ENCODE measurements at places on chromosomes 3 and 15.

DNA sequence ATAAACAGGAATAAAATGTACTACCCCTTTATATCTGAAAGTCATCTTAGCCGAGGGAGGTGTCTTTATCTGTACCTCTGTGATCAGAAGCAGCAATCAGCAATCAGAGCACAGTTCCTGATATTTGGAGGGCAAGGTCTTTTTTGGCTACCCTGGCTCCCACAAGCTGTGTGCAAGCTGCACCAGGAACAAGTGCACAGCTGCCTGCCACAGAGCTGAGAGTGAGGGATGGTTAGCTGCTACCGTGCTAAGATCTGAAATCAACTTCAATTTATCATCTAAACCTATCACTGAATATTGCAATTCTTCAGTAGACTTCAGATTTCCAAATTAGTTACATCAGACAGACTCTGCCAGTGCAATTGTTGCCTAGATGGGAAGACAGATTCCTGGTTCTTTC, 404.6 kb upstream of the ARL6 start:
- no peak for DNase-seq

GRCh38 chr3:177196008-177196455, 1.2 kb downstream of the TBL1XR1 start:
- no peak for DNase-seq

DNA sequence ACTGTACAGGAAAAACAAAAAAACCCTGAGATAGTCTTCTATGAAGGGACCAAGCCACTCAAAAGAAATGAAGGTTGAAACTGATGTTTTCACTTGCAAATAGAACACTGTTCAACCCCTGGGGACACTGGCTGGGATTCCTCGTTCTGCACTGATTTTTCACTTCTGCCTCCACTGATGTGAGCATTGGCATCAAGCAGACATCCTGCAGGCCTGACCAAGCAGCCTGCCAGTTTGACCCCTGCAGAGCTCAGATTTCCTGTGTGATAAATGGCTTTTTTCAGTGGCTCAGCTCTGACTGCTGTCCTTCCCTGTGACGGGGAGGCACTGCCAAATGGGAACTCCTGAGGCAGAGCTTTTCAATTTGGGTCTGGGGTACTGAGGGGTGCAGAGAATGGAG, 50.0 kb downstream of the RASGRP1 start:
- no peak for DNase-seq

DNA sequence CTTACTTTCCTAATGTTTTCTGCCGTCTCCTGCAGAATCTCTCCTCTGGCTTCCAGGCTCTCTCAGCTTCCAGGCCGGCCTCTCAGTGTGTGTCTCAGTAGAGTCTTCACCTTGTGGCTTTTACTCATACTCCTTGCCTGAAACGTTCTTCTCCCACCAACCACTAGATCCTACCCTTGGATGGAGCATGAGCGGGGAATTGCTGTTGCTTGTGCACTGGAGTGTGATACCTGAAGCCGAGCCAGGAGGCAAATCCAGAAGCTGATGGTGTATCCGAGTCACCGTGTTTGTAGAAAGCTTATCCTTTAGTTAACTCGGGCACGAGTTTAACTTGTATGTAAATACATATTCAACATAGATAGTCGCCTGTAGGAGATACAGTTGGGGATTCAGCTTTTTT, 285.0 kb upstream of the C2CD4B start:
- no peak for DNase-seq
